ENCODE measurements at places on chromosomes 2 and 18.

DNA sequence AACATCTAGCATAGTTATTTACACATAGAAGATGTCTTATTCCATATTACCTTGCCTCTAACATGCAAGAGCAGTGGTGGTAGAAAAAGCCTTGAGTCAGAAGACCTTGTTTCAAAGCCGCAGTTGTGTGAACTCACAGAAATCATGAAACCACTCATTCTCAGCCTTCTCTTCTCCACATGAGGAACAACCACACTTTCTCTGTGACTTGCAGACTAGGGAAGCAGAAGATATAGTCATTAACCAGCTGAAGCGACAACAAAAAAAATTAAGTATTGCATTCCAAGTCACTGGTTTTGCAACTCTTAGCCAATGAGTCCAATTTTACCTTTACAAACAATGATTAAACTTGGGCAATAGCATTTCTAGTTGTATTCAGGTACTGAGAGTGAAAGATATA, 19.0 kb downstream of the TWSG1 start:
- no peaks in the 10 kb centered on the region for H3K27me3 ChIP-seq
- H3K36me3 ChIP-seq = no peaks in the 10 kb centered on the region
- H3K4me3 ChIP-seq = no peak overlapping the region

DNA sequence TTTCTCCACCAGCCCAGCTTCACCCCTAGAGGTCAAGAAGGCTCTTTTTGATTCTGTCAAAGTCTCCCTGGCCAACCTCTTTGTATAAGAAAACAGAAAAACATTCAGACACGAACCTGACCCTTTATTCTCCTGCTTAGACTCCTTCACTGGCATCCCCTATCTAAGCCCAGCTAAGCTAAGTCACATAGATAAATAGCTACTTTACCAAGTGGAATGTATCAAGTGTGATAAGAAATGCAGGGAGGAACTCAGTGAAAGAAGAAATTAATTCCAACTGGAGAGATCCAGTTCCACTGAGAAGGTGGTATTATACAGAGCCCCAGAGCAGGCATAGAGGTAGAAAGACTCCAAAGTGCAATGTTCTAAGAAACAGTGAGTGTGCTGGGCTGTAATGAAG, 489.5 kb downstream of the TNS1 start:
- no peak overlapping the region for H3K4me3 ChIP-seq
- H3K27ac ChIP-seq = no peak overlapping the region
- DNase-seq = no peak
- H3K27me3 ChIP-seq = no peaks in the 10 kb centered on the region

- no peaks in the 10 kb centered on the region for H3K27me3 ChIP-seq
- no peak for DNase-seq
- H3K27ac ChIP-seq = no peak overlapping the region
- H3K4me3 ChIP-seq = no peak overlapping the region
- H3K4me1 ChIP-seq = no peaks in the 10 kb centered on the region
Measured at GRCh38 chr2:40746191-40746590, 294.3 kb upstream of the SLC8A1 start.

DNA sequence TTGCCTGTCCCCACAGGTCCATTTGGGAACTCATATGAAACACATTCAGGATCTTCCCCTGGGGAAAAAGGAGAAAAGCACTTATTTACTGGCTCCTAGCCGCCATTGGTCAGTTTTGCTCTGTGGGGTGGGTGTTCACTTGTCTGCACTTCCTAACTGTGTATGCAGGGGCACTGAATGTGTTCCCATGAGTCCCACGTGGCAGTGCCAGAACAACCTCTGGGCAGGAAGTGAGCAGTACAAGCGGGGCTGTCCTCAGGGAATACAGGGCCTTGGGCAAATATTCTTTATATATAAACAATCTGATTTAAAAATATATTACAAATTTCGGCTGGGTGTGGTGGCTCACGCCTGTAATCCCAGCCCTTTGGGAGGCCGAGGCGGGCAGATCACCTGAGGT, 21.8 kb upstream of the CTIF start:
- no peaks in the 10 kb centered on the region for H3K36me3 ChIP-seq
- H3K4me1 ChIP-seq = no peaks in the 10 kb centered on the region
- H3K27me3 ChIP-seq = no peaks in the 10 kb centered on the region
- no peak overlapping the region for H3K27ac ChIP-seq
- H3K4me3 ChIP-seq = no peak overlapping the region
- DNase-seq = no peak

- H3K27ac ChIP-seq = no peak overlapping the region
- H3K4me1 ChIP-seq = no peaks in the 10 kb centered on the region
- H3K4me3 ChIP-seq = no peak overlapping the region
- no peaks in the 10 kb centered on the region for H3K36me3 ChIP-seq
- no peak for DNase-seq
- no peaks in the 10 kb centered on the region for H3K27me3 ChIP-seq
Measured at GRCh38 chr2:219414857-219415256, 3.3 kb upstream of the DES start.

- no peak for DNase-seq
- H3K4me3 ChIP-seq = no peak overlapping the region
- H3K4me1 ChIP-seq = no peaks in the 10 kb centered on the region
- no peak overlapping the region for H3K27ac ChIP-seq
- no peaks in the 10 kb centered on the region for H3K36me3 ChIP-seq
Measured at GRCh38 chr2:195934484-195934883, 134.2 kb downstream of the DNAH7 start.

Data from MCF 10A (cell line).